ENCODE measurements at places on chromosomes 12 and 14.

DNA sequence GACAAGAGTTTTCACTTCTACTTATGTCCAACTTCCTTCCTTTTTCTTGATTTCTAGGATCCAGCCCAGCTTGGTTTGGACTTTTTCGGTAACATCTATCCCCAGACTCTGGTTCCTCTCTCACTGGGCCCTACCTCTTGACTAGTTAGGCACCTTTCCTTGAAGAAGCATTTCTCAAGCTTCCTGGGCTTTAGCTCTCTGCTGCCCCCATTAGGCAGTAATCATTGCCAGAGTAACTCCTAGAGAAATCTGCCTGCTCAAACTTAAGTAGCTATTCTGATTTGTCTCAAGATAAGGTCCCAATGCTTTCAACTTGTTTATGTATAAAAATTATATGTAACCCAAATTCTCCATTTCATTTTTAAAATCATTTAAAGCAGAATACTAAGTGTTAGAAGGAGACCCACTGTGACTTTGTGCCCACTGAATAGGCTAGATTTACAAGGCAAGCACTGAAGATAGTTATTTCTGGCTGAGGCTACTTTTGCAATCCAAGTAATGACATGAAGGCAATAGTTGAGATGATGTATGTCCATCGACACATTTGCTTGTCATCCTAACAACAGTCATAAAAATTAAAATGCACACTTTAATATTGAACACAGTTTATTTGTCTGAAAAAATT lies 275.0 kb upstream of the G2E3 start:
- peak; percentile 8 for DNase-seq

GRCh38 chr12:88035907-88036289 lies 6.7 kb upstream of the C12orf50 start:
- no peak for DNase-seq

DNA sequence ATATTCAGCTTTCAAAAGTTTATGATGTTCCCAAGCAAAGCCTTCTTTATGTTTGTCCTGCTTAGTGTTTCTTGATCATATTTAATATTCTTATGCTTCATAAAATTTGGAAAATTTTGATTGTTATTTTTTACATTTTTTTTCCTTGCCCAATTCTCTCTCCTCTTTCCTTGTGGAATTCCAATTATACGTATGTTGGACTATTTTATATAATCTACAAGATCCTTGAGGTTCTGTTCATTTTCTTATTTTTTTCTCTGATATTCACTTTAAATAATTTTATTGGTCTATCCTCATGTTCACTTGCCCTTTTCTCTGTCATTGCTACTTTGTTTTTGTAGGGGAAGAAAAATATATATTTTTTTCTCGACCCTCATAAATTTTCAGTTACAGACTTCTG lies 167.7 kb downstream of the DYRK2 start:
- no peak for DNase-seq

DNA sequence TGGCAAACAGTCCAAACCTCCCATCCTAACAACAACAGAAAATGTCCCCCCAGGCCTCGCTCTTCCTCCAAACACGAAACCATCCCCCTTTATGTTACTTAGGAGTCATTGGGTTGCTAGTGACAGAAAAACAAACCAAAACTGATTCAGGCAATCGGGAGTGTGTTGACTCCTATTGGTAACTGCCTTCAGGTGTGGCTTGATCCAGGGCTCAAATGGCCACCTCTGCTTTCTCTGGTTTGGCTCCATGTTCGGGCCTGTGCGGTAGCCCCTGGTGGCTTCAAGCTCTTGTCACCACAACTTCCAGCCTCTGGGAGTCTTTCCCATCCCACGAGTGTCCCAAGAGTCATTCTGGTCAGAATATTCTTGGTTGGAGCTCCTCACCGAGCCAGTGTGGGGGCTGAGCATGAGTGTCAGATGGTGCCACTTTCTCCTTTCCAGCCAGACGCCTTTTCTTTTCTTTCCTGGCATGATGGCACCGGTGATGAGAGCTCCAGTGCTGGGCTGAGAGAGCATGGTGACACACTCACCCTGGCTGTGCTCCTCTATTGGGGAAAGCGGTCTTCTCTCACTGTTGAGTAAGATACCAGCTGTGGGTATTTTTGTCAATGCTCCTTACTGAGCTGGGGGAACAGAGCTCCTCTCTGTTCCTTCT lies 38.6 kb downstream of the NOC4L start:
- DNase-seq = no peak

- DNase-seq = no peak
Observed at GRCh38 chr14:59202031-59202430, 13.6 kb downstream of the DAAM1 start.

- DNase-seq = no peak
Observed at GRCh38 chr12:79298506-79298905, 392.3 kb downstream of the PAWR start.

DNA sequence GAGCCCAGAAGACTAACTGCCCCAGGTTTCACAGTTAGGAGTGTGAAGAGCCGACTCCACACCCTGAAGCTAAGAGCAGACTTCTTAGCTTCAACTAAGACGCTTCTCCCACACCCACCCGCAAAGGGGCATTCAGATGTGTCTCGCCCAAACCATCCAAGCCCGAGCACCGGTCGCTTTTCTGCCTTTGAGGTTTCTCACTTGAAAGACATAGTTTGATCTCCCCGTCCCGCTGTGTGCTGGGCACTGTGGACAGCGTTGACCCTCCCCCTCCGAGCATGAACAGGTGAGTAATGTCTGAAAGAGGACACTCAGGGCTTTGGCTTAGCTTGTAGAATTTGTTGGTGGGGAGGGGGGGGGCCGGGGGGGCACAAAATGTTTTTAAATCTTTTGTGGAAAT lies 123.8 kb downstream of the TMEM132D start:
- DNase-seq = no peak

GRCh38 chr12:24902511-24903328 lies 46.2 kb downstream of the BCAT1 start:
- DNase-seq = peak; percentile 50

- DNase-seq = no peak
Observed at GRCh38 chr12:94039199-94039840, 109.1 kb upstream of the PLXNC1 start.

- no peak for DNase-seq
Observed at GRCh38 chr14:97408503-97408902, 611.3 kb downstream of the VRK1 start.

Data from activated CD4-positive, alpha-beta T cell treated with anti-CD3 and anti-CD28 coated beads, Interleukin-2, amount 10 ng/mL, durations not matched to agents 7 days and 5 days (primary cell).